Activated T-helper 1 cell treated with anti-CD3 and anti-CD28 coated beads, Interleukin-2, amount 50 U/mL, for 16 hours (primary cell): ENCODE measurements at places on chromosomes 3 and 15.

DNA sequence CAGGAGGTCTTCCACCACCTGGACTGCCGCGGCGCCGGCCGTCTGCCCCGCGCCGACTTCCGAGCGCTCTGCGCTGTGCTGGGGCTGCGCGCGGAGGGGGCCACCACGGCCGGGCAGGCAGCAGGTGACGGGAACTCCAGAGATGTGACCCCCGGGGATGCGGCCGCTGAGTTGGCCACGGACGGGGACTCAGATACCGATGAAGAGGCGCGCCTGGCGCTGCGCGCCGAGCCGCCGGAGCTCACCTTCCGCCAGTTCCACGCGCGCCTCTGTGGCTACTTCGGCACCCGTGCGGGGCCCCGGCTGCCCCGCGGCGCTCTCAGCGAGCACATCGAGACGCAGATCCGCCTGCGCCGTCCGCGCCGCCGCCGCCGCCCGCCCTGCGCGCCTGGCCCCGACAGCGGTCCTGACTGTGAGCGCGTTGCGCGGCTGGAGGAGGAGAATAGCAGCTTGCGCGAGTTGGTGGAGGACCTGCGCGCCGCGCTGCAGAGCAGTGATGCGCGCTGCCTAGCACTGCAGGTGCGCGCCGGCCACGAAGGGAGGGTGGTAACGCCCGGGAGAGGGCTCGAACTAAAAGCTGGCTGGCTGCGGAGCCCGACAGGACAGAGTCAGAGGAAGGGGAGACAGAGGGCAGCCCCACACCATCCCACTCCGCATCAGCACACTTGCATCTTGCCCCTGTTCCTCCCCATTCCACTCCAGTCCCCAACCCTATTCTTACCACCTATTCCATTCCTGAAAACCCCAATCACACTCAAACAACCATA is 885 bp downstream of the EFCC1 start:
- no peak for DNase-seq

DNA sequence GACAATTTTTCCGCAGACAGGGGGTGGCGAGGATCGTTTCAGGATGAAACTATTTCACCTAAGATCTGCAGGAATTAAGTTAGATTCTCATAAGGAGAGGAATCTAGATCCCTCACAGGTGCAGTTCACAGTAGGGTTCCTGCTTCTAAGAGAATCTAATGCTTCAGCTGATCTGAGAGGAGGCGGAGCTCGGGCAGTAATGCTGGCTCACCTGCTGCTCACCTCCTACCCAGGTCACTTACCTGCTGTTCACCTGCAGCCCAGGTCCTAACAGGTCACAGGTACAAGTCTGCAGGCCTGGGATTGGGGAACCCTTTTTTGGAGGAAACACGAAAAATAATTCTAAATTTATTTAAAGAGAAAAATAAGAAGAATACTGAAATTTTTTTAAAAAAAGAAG is 406.8 kb downstream of the MCTP2 start:
- no peak for DNase-seq

GRCh38 chr3:183309276-183309675 is 56.2 kb downstream of the B3GNT5 start:
- no peak for DNase-seq

- DNase-seq = no peak
Observed at GRCh38 chr3:5017925-5018531, 38.8 kb downstream of the BHLHE40 start.

DNA sequence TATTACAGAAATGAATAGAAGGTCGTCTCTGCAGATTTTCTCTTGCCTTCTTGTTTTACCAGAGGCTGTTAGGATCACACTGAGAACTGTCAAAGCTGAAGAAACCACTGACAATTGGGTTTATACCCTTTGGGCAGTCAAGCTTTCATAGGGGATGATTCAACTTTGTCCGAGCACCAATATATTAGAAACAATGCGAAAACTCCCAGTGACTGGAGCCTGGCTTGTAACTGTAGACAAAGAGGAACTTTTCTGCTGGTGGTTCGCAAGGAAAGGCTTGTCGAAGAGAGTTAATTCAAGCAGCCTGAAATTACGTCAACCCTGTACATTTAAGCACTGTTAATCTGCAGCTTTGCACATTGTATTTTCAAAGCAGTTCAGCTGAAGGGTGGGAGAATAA is 193.2 kb upstream of the ZNF385D start:
- no peak for DNase-seq

- no peak for DNase-seq
Observed at GRCh38 chr15:66658044-66658443, 44.0 kb upstream of the SMAD6 start.
